ENCODE measurements at places on chromosomes 7 and 10. TPM values are rescaled to one million over a fixed set of nuclear protein-coding genes. Genes with fewer than 3 reads are reported as not detected.

The INA gene
- 0.29 TPM for total RNA-seq

GRCh38 chr7:51982653-51983052, 666.0 kb upstream of the COBL start:
- DNase-seq, result no peak

GRCh38 chr10:65950075-65950474, 975.8 kb upstream of the LRRTM3 start:
- no peak for DNase-seq

DNA sequence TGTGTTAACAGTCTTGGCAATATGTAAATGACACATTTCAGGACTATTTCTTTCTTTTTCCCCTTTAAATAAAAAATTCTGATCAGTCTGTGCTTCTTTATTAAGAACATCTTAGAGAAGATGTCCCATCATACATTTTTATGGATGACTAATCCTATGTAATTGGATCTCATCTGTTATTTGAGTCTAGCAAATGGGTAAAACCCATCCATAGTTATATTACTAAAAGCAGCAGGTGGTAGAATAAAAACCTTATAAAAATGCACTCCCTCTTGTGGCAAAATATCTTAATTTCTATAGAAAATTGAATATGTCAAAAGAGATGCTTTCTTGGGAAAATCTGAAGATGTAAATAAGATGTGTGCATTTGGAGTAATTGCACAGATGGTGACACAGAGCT, 35.3 kb downstream of the TRRAP start:
- peak; percentile 82 for DNase-seq

The SLC16A12 gene
- total RNA-seq, result under 0.01 TPM

DNA sequence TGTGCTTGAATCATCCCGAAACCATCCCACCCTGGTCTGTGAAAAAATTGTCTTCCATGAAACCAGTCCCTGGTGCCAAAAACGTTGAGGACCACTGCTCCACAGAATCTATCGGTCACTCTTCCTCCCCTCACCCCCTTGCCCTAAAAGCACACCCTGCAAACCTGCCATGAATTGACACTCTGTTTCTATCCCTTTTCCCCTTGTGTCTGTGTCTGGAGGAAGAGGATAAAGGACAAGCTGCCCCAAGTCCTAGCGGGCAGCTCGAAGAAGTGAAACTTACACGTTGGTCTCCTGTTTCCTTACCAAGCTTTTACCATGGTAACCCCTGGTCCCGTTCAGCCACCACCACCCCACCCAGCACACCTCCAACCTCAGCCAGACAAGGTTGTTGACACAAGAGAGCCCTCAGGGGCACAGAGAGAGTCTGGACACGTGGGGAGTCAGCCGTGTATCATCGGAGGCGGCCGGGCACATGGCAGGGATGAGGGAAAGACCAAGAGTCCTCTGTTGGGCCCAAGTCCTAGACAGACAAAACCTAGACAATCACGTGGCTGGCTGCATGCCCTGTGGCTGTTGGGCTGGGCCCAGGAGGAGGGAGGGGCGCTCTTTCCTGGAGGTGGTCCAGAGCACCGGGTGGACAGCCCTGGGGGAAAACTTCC, 784 bp upstream of the SERPINE1 start:
- DNase-seq, result peak; percentile 69

GRCh38 chr10:111246814-111247452, 170.1 kb downstream of the ADRA2A start:
- no peak for DNase-seq

- DNase-seq, result peak; percentile 92
Observed at GRCh38 chr7:371119-371778, 81.3 kb downstream of the FOXL3 start.

- DNase-seq, result no peak
Observed at GRCh38 chr10:36171556-36171952, 529.5 kb upstream of the FZD8 start.

The BLNK gene
- total RNA-seq, result 0.36 TPM

The TFPI2 gene
- total RNA-seq, result 8.7 TPM

DNA sequence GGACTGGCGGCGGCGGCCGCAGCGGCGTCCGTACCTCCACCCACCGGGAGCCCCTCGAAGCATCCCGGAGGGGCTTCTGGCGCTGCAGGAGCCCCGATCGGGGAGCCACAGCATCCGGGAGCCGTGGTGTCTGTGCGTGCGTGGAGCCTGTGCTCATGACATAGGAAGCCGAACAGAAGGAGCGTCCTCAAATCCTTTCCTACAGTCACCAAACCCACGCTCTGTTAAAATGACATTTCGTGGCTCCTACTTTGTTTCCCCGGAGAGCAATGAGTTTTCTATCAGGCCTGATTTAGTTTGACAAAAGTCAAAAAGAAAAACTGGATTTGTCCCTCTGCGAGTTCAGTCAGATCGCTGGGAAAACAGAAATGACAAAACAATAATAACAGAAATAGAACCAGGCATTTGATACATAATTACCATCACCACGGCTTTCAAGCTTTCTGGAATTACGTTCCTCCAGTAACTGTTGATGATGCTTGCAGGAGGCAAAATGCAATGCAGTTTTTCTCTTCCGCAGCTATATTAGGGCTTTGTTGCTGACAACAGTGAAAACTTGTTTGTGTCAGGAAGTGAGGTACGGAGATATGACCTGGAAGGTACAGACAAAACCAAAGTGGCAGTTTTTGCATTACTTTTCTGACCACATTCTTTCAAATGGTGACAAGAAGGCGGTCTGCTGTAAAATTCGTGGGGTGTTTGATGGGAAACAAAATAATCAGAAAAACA, 219.3 kb upstream of the MKLN1 start:
- DNase-seq, result peak; percentile 72

DNA sequence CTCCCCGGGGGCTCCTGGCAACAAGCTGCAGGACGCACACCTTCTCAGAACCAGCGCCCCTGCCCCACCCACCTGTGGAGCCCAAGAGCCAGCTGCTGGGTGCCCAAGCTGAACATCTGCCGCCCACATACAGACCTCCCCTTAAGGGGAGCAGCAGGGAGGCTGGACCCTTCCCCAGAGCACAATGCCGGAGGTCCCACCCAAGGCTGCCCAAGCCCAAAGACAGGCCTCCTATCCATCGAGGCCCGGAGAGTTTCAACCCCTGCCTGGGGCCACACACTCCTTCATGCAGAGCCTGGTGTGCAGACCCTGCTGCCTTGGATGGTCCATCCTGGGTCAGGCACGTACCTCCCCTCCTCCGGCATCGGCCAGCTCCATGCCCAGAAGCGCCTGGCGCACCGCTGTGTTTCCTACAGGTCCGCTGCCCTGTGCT, 48.7 kb downstream of the VIPR2 start:
- DNase-seq, result peak; percentile 68

The CCDC3 gene
- total RNA-seq, result 0.29 TPM

The DOCK4 gene
- total RNA-seq, result 31.8 TPM

The WAC gene
- total RNA-seq, result 77.1 TPM

- DNase-seq, result no peak
Observed at GRCh38 chr7:155184923-155185322, 112.8 kb upstream of the INSIG1 start.

- no peak for DNase-seq
Observed at GRCh38 chr10:16611037-16611436, 89.4 kb upstream of the C1QL3 start.

- no peak for DNase-seq
Observed at GRCh38 chr7:33422825-33423645, 293.7 kb downstream of the BBS9 start.

- peak; percentile 6 for DNase-seq
Observed at GRCh38 chr7:20267482-20267881, 50.3 kb upstream of the MACC1 start.

GRCh38 chr10:126375926-126376554, 12.2 kb downstream of the ADAM12 start:
- DNase-seq, result no peak

The MBL2 gene
- under 0.01 TPM for total RNA-seq

- no peak for DNase-seq
Observed at GRCh38 chr10:88499569-88500470, 83.3 kb downstream of the RNLS start.

DNA sequence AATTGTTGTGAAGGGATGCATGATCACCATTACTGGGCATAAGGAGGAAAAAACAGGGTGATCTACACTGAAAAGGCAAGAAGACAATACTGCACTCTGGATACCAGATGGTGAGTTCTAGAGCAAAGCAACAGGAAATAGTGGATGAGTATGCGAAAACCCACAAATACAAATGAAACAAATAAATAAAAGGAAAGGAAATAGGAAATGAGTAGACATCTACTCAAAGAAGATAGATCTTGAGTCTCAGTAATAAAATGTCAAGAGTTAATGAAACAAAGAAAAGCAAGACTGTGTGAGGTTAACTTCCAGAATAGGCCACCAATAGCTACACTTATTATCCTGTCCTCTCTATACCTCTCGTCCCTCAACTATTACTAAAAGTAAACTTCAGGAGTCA, 11.7 kb downstream of the ORC5 start:
- DNase-seq, result no peak

DNA sequence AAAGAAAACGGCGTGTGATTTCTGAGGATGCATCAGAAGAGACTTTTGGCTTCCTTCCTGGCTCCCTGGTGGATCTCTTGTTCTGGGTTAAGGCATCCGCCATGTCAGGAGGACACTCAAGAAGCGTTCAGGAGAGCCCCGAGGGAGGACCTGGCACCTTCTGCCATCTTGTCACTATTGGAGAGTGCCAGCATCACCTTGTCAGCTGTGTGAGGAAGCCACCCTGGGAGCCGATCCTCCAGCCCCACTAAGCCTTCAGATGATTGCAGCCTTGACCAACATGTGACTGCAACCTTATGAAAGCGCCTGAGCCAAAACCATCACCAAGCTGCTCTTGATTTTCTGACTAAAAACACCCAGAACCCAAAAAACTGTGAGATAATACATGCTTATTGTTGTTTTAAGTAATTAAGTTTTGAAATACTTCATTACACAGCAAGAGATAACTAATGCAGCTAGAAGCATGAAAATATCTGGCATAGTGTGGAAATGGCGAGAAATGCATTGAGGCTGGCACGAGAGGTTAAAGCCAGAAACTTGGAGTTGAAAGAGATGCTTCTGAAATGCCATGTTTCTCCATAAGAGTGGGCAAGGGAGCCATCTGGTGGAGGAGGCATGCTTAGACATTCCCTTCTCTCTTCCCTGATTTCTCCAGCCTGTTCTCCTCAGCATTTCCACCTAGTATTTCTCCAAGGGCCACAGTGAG, 5.4 kb upstream of the ZFYVE27 start:
- DNase-seq, result peak; percentile 90

The TEX47 gene
- total RNA-seq, result not detected

GRCh38 chr10:124955243-124955642, 13.3 kb downstream of the ZRANB1 start:
- DNase-seq, result no peak

DNA sequence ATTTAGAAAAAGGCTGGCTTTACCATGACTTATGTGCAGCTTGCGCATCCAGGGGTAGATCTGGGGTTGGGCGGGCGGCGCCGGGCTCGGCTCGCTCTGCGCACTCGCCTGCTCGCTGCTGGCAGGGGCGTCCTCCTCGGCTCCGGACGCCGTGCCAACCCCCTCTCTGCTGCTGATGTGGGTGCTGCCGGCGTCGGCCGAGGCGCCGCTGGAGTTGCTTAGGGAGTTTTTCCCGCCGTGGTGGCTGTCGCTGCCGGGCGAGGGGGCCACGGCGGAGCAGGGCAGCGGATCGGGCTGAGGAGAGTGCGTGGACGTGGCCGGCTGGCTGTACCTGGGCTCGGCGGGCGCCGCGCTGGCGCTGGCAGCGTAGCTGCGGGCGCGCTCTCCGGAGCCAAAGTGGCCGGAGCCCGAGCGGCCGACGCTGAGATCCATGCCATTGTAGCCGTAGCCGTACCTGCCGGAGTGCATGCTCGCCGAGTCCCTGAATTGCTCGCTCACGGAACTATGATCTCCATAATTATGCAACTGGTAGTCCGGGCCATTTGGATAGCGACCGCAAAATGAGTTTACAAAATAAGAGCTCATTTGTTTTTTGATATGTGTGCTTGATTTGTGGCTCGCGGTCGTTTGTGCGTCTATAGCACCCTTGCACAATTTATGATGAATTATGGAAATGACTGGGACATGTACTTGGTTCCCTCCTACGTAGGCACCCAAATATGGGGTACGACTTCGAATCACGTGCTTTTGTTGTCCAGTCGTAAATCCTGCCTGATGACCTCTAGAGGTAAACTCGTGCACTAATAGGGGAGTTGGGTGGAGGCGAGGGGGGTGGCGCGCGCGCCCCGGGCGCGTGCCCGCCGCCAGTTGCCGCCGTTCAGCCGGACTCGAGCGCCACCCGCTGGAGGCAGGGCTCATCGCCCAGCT, at the start of gene HOXA5:
Gene HOXA5, minus strand, starts transcription at position 659 of the 927 bp plus-strand sequence. Its CDS starts 74 bp downstream, at position 585.
- peak; percentile 96 for DNase-seq
